GM19239 (cell line): ENCODE measurements at places on chromosomes 4 and X.

- DNase-seq: no peak
Observed at GRCh38 chrX:17077361-17077760, 130.9 kb downstream of the REPS2 start.

DNA sequence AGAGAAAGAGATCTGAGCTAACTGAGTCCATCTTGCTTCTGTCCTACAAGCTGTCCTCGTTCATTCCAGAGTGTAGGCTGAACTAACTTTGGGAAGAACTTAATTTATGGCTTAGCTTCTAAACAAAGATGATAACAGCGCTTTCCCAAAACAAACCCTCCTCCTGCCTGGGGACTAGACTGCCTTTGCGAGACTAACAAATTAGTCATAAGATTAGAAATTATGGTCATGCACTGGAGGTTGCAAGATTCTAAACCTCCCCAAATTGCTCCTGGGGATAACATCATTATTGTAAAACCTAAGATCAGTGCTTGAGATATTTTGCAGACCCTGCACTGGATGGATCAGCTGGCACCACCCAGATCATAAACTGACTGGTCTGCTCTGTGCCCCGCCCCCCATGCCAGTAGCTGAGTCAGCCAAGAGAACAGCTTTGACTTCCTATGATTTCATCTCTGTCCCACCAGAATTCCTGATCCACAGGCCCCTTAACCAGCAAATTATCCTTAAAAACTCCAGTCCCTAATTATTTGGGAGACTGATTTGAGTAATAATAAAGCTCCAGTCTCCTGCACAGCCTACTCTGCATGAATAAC is 883.3 kb downstream of the TRIML1 start:
- no peak for DNase-seq

GRCh38 chr4:43352859-43353258 is 460.3 kb downstream of the GRXCR1 start:
- DNase-seq: no peak

DNA sequence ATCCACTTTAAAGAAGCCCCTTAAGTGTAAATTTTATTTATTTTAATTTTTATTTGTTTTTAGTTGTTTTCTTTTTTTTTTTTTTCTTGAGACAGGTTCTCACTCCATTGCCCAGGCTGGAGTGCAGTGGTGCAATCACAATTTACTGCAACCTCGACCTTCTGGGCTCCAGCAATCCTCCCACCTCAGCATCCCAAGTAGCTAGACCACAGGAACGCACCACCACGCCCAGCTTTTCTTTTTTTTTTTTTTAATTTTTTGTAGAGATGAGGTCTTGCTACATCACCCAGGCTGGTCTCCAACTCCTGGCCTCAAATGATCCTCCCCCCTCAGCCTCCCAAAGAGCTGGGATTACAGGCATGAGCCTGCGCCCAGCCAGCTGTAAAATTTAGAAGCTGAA is 6.0 kb downstream of the SAT1 start:
- DNase-seq: no peak
